ENCODE measurements at places on chromosomes 4 and X. TPM values are rescaled to one million over a fixed set of nuclear protein-coding genes. Genes with fewer than 3 reads are reported as not detected.

DNA sequence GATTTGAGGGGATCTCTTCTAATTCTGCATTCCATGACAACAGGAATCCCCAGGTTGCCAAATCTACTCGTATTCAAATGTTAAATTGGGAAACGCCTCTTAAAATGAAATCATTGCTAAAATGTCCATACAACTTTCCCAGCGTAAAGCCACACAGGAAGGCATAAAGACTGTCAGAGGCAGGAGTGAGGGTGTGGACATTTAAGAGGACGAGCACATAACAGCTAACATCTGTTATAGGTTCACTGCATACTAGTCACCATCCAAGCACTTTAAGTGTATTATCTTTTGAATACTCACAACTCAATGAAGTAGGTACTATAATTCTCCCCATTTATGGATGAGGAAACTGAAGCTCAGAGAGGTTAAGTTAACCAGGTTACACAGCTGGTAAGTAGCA is 35.6 kb downstream of the ATG4A start:
- DNase-seq: no peak

DNA sequence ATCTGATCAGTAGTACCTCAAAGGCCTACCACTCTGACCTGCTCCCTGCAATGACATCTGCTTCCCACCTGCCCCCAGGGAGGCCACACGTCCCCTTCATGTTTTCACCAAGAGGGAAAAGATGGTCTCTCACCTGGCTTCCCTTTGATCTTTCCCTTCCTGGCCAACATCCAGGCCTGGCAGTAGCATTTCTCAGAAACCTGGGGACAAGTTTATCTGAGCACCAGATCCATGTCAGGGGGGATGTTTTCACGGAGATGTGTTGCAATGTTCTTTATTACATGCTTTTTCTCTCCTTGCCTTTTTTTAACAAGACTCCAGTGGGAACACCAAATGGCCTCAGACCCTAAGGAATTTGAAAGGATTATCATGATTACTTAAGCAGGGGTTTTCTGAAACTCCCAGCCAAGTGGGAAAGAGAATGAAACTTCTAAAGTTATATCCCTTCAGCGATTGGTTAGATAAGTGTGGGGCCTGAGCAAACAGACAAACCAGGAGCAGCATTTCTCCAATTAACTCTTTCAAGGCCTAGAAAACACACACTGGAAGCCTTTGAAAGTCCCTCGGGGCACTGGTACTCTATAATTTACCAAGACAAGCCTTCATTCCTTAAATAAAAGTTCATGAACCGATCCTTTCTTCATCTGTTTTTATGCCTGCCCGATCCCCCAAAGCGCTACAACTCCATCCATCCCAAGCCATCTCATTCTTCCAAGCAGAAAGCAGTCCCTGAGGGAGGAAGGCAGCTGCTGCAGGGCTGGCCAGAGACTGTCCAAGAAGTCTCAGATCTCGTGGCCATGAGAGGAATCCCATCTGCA is 94.1 kb downstream of the BCOR start:
- no peak for DNase-seq

- no peak for DNase-seq
Observed at GRCh38 chrX:100647095-100647494, 3.1 kb downstream of the SRPX2 start.

- DNase-seq: no peak
Observed at GRCh38 chr4:69750346-69750745, 10.1 kb downstream of the SULT1B1 start.

GRCh38 chrX:13932416-13932815 is 97.3 kb downstream of the GEMIN8 start:
- DNase-seq: no peak

GRCh38 chrX:153671589-153672530 is 1.8 kb downstream of the PNCK start:
- DNase-seq: peak; percentile 9

DNA sequence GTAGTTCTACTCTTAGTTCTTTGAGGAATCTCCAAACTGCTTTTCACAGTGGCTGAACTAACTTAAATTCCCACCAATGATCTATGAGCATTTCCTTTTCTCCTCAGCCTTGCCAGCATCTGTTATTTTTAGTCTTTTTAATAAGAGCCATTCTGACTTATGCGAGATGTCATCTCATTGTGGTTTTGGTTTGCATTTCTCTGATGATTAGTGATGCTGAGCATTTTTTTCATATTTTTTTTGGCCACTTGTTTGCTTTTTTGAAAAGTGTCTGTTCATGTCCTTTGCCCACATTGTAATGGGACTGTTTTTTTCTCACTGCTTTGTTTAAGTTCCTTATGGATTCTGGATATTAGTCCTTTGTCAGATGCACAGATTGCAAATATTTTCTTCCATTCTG is 21.5 kb upstream of the PHKA1 start:
- DNase-seq: no peak

Gene GPC4
- 7.7 TPM for total RNA-seq

Gene LPAR4
- total RNA-seq: 0.98 TPM
